Fibroblast of skin of right biceps (primary cell): ENCODE measurements at places on chromosomes 16 and 17.

DNA sequence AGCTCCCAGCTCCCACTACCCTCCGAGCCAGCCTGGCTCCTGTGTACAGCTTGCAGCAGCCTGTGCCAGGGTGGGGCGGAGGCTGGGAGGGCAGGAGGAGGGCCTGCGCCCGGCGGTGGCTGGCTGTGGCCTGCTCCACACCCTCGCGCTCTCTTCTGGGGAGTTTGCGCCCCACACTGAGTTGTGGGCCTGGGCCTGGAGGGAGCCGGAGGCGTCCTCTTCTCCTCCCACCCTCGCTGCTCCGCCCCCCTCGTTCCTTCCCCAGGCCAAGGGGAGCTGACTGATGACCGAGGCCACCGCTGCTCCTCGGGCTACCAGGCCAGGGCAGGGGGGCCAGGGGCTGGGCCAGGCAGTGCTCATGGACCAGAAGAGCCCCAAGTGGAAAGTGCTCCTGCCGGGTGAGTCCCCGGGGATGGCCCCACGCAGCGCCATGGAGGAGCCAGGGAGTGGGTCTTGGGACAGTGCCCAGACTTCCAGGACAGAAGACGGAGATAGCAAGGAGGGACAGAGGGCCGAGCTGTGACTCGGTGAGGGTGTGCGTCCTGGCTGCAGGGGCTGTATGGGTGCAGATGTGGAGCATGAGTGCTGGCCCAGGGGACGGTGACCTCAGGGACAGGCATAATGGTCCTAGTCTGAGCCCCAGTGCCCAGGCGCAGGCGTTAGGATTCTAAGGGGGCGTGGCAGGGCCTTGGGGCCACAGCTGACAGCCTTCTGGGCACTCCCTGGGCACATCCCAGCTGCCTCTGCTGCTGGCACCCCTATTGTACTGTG lies 242.1 kb upstream of the GSE1 start:
- DNase-seq: no peak

DNA sequence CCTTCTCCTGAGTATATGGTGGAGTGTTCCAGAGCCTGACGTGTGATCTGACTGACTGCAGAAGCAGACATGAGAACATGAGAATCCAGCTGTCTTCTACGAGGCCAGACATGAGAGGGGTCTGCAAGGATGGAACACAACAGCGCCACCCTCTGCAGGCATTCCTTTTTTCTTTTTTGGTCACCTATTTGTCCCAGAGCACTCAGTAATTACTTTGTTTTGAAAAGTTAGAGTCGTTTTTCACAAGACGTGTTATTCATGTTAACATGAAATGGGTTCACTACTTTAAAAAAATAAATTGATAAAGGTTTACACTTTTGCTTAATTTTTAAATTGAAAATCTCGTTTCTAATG lies 43.8 kb upstream of the ATP2A3 start:
- DNase-seq: no peak

GRCh38 chr17:44444735-44445105 lies 55.3 kb upstream of the ITGA2B start:
- peak; percentile 57 for DNase-seq

- DNase-seq: no peak
Measured at GRCh38 chr16:51268237-51268636, 117.2 kb upstream of the SALL1 start.

GRCh38 chr16:22955461-22956070 lies 141.6 kb downstream of the HS3ST2 start:
- DNase-seq: no peak

GRCh38 chr16:85258629-85259028 lies 146.4 kb upstream of the CIBAR2 start:
- no peak for DNase-seq

DNA sequence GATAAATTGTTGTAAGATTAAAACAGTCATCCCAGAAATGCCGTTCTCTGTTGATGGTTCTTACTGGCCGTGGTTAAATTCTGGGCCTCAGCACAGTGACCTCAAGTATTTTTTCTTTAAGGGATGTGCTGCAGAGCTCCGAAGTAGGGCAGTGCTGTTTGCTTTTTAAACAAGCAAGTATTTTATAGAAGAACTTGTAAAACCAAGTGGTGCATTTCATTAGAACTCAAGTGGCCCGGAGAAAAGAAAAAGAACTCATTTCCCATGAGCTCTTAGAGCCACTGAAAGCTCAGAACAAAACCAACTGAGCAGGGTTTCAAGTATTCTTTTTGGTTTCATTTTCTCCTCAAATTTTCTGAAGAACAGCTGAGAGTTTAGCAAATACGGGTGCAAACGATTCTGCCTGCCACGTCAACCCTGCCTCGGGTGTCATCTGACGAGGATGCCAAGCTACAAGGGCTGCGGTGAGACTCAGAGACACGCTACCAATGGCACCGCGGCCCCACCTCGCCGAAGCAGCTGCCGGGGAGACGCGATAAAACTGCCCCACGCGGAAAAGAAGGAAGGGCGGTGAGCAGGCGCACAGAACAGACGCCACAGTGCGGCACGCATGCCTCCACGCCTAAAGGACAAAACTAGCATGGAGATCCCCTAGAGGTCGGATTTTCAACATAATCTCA lies 6.3 kb downstream of the LMF1 start:
- DNase-seq: no peak

DNA sequence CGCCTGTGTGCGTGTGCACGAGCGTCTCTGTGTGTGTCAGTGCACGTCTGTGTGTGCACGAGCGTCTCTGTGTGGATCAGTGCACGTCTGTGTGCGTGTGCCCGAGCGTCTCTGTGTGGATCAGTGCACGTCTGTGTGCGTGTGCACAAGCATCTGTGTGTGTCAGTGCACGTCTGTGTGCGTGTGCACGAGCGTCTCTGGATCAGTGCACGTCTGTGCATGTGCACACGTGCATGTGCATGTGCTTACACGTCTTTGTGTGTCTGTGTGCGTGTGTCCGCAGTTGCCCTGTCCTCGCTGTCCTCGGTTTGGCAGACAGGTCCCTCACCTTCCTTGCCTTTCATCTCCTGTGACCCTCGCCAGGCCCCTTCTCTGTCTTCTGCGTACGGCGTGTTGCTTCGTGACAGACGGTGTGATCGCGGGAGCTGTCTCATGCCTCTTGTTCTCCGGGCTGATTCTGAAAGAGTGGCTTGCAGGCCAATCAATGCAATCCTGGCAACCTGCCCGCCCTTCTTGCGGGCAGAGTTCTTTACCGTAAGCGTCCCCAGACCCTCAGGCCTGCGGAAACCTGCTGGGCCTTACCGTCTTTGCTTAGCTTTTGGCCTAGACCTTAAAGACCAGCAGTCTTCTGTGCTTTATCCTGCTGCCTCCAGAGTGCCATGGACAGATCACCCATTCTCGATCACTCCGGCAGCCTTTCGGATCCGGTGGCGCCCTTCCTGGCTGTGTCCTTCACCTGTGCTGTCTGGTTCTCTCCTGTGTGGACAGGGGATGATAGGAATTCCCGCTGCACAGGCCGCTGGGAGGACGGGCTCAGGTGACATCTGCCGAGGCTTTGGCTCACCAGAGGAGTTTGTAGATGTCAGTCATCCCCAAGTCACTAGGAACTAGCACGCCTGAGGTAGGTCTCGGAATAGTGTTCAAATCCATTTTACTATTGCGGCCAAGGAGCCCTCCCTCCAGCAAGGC lies 18.5 kb downstream of the MLYCD start:
- DNase-seq: no peak

DNA sequence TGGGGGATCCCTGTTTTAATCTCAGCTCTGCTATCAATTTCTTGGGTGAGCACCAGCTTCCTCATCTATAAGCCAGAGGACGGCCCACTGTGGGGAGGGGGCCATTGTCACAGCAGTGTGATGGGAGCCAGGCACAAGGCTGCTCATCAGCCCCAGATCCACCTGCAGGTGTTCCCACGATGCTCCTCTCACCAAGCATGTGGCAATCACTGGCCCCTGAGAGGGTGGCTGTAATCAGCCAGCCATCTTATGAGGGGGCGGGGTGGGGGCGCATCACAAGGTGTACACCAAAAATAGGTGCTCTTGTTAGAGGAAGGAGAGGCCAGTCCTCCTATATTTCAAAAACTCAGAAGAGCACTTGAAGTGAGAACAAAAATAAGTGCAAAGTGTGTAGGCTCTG lies 31.2 kb downstream of the HNF1B start:
- no peak for DNase-seq

- no peak for DNase-seq
Measured at GRCh38 chr16:28495098-28495793, 803 bp downstream of the APOBR start.

- DNase-seq: no peak
Measured at GRCh38 chr16:3101841-3102470, 2.9 kb upstream of the ZSCAN10 start.

DNA sequence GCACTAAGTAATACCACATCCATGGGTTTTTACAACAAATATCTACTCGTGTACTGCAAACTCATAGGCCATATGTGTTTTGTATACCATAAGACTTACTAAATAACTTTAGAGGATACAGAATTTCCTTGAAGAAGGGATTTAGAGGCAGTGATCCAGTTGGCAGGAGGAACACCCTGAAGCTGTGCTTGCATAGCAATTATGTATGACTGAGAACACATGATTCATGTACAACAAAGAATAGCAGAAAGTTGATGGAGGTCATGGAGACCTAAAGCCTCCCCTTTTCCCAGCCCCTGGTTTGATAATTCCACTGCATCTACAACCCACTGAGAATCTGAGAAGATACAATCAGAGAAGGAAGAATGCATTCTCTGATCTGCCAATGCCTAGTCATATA lies 83.8 kb upstream of the PMFBP1 start:
- DNase-seq: peak; percentile 23

DNA sequence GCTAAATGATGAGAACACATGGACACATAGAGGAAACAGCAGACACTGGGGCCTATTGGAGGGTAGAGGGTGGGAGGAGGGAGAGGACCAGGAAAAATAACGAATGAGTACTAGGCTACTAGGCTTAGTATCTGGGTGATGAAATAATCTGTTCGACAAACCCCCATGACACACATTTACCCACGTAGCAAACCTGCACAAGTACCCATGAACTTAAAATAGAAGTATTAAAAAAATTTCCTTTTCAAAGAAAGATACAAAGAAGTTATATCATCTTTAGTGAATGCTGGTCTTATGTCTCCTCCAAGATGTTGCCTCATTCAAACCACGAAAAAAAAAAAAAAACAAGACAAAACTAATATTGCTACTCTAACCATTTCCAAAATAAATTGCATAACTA lies 31.7 kb downstream of the MBTD1 start:
- DNase-seq: peak; percentile 63

- DNase-seq: no peak
Measured at GRCh38 chr17:72901083-72901482, 191.4 kb downstream of the SLC39A11 start.

GRCh38 chr17:32486111-32486700 lies 587 bp upstream of the CDK5R1 start:
- peak; percentile 76 for DNase-seq

GRCh38 chr17:72613396-72613795 lies 479.1 kb downstream of the SLC39A11 start:
- peak; percentile 23 for DNase-seq

DNA sequence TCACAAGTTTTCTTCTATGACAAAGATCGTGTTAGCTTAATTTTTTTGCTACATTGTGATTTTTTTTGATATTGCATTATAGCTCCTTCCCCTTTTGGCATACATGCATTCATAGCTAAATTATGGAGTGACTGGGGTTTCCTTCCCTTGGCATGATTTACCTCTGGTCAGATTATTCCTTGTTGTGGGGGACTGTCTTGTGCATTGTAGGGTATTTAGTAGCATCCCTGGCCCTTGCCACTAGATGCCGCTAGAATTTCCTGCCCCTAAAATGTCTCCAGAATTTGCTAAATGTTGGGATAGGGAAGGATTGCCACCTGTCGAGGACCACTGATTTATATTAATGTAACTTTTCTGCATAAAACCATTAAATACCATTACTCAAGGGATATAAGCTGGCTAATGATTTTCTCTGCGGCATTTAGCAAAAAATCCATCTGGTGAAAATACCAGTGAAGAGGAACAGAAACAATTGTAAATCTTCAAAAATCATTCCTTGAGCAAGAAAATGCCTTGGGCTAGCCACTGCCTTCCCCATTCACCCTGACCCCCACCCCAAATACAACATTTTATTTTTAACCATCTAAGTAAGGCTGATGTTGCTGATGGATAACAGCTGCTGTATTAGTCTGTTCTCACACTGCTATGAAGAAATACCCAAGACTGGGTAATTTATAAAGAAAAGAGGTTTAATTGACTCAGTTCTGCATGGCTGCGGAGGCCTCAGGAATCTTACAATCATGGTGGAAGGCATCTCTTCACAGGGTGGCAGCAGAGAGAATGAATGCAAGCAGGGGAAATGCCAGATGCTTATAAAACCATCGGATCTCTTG lies 195.2 kb downstream of the MAP2K6 start:
- DNase-seq: peak; percentile 37

DNA sequence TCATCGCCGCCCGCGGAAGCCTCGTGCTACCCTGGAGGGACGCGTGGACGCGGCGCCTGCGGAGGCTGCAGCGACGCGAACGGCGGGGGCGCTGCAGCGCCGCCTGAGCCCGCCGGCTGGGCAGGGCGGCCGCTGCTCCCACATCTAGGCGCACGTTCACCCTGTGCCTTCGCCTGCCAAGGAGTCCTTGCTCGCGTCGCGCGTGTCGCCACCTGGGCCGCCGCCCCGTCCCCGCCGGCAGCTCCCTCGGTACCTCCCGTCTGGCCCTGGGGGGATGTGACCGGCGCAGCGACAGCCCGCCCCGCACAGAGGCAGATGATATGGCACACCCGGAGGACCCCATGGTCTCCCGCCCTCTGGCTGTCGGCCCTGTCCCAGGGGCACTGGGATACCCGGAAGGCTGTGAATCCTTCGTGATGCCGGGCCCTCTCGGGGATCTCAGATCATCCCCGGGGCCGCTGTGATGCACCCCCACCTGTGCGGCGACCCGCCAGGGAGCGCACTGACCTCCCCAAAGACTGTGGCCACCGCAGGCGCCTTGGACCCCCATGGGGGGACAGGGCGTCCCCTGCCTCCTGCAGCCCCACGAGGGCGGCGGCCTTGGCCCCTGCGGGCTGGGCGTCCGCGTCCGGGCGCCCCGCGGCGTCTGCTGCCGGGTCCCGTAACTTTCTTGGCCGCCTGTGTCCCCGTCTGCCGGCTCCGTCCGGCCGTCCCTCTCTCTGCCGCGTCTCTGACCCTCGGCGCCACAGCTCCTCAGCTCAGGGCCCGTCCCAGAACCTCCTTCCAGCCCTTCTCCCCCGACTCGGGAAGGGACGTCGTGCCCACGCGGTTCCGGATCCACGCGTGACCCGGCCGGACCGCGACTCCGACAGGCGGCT lies 689 bp upstream of the TBC1D24 start:
- peak; percentile 45 for DNase-seq
